ENCODE measurements at places on chromosomes 12 and 14.

GRCh38 chr14:71395151-71395604, 487.9 kb downstream of the PCNX1 start:
- no peak for DNase-seq

GRCh38 chr14:56816574-56817391, 6.5 kb upstream of the OTX2 start:
- DNase-seq = no peak

GRCh38 chr12:124286414-124286813, 8.5 kb upstream of the RFLNA start:
- no peak for DNase-seq

- no peak for DNase-seq
Measured at GRCh38 chr12:85804663-85805062, 31.5 kb downstream of the RASSF9 start.

DNA sequence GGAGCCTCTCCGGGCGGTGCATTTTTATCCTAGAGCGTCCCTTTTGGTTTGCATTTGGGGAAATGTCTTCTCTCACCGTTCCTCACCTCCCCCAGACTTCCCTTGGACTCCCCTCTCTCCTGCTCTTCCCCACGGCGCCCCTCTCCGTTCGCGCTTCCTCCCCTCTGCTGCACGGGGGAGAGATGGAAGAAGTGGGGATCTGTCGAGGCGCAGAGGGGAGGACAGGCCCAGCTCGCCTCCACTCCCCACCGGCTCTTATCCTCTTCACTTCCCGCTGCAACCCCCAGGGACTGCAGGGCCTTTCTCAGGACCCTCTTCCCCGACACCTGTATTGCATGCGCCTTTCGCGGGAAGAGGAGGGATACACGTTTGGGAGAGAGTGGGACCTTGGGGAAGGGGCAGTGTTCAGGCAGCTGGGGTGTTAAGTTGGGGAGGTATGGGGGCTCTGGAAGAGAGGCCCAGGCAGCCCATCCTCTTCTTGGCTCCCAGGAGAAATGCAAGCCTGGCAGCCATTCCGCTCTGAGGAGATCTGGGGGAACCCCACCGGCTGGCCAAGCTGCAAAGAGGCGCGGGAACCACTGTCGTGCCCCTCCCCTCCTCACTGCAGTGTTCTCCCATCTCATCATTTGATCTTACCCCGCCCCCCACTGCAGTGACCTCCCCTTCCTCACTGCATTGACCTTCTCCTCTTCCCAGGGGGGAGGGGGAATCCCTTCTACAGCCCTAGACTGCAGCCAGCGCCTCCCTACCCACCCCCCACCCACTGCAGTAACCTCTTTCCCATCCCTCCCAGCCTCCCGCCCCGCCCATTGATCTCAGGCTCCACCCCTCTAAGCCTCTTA, 788 bp downstream of the ENO2 start:
- DNase-seq = no peak

- no peak for DNase-seq
Measured at GRCh38 chr14:68820999-68821683, 28.3 kb upstream of the ZFP36L1 start.

- DNase-seq = no peak
Measured at GRCh38 chr12:118098911-118099671, 4.7 kb downstream of the VSIG10 start.

GRCh38 chr12:124007826-124008570, 35.0 kb downstream of the ZNF664 start:
- no peak for DNase-seq

GRCh38 chr12:54385251-54385914, 850 bp upstream of the ZNF385A start:
- DNase-seq = no peak

DNA sequence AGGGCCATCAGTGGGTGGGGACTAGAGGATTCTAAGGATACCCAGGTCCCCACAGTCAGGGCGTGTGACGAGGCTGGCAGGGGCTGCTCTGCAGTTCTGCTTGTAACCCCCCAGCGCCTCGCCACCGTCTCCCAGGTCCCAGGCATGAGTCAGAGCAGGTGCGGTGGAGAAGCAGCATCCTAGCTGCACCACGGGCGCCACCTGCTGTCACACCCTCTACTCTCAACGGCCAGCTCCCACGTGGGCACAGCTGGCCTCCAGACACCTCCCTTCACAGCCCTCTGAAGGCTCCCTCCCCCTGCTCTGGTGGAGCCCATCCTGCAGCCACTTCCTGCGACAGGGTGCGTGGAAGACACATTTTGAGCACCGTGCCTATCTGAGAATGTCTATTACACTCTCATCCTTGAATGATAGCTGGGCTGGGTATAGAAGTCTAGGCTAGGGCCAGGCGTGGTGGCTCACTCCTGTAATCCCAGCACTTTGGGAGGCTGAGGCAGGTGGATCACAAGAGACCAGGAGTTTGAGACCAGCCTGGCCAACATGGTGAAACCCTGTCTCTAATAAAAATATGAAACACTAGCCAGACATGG, 6.9 kb upstream of the NUDT14 start:
- DNase-seq = no peak

GRCh38 chr12:26736563-26737486, 96.2 kb downstream of the ITPR2 start:
- DNase-seq = no peak

- no peak for DNase-seq
Measured at GRCh38 chr14:37589715-37590427, 5.2 kb downstream of the FOXA1 start.

- no peak for DNase-seq
Measured at GRCh38 chr14:104783484-104784217, 11.9 kb downstream of the AKT1 start.

DNA sequence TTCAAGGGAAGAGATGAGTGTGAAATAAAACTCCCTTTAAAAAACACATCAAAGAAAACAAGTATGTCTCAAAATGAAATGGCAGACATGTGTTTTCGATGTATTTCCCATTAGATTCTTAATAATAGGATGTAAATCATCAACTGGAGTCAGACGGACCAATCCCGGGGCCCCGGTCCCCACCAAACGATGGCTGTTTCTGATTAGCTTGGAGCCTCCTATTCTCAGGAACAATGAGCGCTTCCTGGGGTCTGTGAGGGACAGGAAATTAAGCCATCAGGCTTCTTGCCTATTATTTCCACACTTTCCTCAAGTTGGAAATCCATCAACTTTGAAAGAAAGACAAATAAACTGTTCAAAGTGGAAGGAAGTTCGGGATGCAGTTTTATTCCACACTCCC, 179.4 kb downstream of the EFCAB11 start:
- no peak for DNase-seq

- no peak for DNase-seq
Measured at GRCh38 chr12:6072302-6072752, 52.1 kb downstream of the VWF start.

DNA sequence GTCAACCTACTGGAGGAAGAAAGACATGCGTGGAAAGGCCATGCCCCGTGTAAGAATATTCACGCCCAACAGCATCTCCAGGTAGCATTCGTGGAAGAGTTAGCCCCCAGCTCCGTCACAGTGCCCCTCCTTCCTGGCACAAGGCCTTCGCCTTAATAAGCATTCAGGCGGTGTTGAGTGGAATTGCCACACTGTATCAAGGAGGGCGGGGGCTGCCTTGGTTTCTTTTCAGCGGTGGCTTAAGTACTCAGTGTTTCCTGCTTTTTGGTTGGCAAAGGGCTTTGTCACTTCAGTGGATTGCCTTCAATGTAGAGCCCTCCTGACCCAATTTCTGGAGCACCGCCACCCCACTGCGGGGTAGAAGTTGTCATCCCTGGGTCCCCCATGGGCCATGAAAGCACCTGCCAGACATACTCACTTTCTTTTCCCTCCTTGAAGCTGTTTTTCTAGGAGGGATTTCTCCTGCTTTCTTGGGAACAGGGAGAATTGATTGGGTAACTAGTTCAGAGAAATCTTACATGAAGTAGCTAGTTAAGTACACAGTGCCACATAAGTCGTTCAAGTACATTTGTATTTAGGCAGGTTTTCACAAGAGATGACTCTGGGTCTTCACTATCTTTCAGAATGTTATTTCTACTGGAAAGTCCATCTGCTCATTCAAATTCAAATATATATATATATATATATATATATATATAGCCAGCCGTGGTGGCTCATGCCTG, 65.5 kb upstream of the STON2 start:
- DNase-seq = no peak

DNA sequence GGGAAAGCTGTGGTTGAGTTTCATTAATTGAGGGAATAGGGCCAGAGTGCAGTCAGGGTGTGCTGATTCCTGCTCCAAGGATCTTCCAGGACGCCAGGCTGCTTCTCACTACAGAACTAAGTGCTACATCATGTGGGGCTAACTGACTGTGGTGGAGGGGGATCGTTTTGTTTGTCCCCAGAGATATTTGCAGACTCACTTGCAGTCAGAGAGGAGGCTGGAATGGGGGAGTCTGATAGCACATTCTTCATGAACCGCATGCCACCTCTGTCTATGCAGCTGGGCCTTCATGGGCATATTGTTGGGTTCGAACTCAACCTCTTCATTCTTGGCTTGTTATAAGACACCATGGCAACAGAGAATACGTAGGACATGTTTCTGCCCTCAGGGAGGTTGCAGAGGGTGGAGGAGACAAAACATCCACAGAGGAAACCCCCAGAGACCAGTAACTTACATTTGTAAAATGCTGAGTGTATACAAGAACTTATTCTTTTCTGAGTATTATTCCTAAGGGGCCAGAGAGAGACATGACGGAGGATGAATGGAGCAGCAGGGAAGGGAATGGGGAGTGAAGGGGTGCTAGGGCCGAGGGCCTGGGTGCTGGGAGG, 13.0 kb downstream of the KRT7 start:
- peak; percentile 34 for DNase-seq

DNA sequence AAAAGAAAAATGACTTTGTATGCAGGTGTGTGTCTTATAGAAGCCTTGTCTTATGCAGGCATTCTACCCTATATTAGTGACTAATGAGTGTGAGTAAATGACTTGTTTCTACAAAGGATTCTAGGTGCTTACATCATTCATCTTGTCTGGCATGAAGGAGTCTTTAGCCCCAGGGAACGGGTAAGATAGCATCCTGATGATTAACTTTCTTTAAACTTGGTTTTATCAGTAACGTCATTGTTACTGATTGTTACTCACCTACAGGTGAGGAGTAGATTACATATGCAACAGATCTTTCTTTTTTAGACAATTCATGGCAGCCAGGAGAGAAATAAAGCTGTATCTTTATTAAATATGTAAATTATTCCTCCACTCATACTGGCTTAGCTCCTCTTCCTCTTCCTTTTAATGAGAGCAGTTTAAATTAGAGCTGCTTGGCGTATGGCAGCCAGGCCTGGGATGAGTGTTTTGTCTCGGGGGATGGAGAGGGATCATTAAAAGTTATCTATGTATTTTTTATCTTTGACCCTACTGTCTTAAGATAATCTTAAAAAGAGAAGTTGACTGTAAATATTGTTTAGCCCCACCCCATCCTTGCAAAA, 57.2 kb upstream of the ATP2A2 start:
- DNase-seq = no peak

GRCh38 chr14:75295061-75295461, 16.4 kb downstream of the FOS start:
- peak; percentile 90 for DNase-seq

- DNase-seq = no peak
Measured at GRCh38 chr12:70288817-70289216, 45.6 kb downstream of the CNOT2 start.

DNA sequence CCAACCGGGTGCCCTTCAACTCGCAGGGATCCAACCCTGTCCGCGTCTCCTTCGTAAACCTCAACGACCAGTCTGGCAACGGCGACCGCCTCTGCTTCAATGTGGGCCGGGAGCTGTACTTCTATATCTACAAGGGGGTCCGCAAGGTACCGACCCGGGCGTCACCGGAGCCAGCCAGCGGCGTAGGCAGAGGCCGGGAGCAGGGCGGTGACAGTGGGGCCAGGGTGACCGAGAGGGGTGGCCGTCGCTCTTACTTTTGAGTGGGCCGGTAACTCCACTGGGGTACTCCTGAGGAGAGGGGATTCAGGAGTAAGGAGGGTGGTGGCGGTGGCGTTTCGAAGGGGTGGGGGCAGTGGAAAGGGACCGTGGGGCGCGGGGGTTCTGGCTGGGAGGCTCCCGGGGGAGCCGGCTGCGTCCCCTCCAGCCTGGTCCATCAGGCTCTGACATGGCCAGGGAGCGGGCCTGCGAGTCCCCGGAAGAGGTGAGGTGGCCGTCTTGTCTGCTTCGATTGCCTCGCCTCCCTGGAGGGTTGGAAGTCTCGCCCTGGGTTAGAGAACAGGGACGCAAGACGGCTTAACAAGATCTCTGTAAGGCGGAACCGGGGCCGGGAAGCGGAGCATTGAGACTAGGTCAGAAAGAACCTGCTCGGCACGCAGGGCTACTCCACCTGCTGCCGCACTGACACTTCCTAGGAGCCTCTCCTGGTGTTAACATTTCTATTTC, 491 bp downstream of the WDR20 start:
- DNase-seq = peak; percentile 66

GRCh38 chr12:111304642-111305071, 64.2 kb downstream of the PHETA1 start:
- no peak for DNase-seq

- DNase-seq = peak; percentile 80
Measured at GRCh38 chr12:57521525-57522010, 1.1 kb upstream of the MBD6 start.

DNA sequence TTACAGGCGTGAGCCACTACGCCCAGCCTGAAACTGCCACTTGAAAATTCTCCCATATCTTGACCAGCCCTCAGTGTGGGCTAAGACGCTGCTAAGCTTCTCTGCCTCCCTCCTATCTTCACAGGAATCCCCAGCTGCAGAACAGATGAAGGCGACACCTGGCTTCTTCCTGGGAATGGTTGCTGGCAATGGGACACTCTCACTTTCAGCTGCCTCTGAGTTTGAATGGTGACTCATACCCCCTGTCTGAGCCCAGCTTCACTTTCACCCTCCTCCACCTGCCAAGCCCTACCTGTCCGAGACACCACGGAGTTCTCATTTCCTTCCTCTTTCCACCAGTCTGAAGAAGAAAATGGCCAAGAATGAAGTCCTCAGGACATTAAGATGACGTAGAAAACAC, 18.3 kb upstream of the VASH1 start:
- no peak for DNase-seq

DNA sequence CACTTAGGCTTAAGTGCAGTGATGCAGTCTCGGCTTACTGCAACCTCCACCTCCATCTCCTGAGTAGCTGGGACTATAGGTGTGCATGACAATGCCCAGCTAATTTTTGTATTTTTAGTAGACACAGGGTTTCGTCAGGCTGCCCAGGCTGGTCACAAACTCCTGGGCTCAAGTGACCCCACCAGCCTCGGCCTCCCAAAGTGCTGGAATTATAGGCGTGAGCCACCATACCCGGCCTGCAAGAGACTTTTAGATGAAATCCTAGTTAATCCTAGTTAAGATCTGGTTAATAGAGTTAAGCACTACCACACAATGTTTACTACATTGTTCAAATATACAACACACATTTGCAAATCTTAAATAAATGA, 196.5 kb upstream of the AMIGO2 start:
- DNase-seq = no peak

GRCh38 chr14:34051966-34052657, 101.2 kb upstream of the EGLN3 start:
- DNase-seq = no peak

- no peak for DNase-seq
Measured at GRCh38 chr14:61258985-61259384, 22.2 kb downstream of the TMEM30B start.

Measured in suprapubic skin (tissue), 4 donors.